Activated T-helper 17 cell treated with anti-CD3 and anti-CD28 coated beads, Interleukin-2, amount 50 U/mL, for 72 hours (primary cell): ENCODE measurements at places on chromosomes 1 and 21. TPM values are rescaled to one million over a fixed set of nuclear protein-coding genes. Genes with fewer than 3 reads are reported as not detected.

The TNFRSF14 gene
- total RNA-seq = 299 TPM

The PLEKHN1 gene
- total RNA-seq = 6.3 TPM

The MCOLN3 gene
- total RNA-seq = 0.43 TPM

The BTF3L4 gene
- total RNA-seq = 20.2 TPM

The CELSR2 gene
- 0.77 TPM for total RNA-seq

GRCh38 chr21:33146467-33146866 is 76.5 kb downstream of the OLIG1 start:
- no peak for ATAC-seq

DNA sequence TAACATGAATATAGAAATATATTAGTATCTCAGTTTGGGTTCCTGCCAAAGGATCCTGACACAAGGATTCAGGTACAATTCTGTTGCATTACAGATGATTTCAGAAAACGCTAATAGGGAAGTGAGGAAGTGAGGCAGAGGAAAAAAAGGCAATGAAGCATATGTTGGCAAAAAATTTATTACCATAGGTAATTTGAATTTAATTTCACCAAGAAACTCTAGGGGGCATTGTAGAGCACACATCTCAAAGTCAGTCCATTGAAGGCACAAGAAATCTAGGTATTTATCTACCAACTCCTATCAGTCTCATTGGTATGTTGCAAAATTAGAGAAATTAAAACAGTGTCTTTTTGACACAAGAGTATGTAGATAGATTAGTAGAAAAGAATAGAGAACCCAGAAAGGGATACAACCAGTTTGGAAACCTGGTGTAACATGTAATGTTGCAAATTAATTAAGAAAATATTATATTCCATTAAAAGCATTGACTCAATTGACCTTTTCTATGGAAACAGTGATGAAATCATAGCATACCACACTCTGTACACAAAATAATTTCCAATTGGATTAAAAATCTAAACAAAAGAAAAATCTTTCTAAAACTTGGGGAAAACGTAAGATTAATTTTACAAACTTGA is 104.9 kb upstream of the SNX7 start:
- no peak for ATAC-seq

DNA sequence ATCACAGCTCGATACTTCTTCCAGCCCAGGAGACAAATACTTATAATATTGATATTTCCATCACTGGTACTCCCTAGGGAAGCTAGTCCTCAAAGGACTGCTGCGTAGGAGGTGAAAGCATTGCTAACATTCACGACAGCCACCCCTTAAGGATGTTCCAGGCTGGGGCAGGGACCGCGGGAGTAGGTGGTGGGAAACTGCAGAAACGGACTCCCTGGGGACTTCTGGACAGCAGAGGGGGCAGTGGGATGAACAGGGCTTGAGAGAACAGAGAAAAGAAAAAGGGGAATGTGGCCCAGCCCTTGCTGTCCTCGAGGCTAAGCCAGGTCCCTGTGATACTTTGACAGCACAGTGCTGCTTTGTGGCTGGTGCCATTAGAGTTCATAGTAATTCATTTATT is 108.0 kb downstream of the HMGB4 start:
- ATAC-seq = no peak

GRCh38 chr1:44631333-44631646 is 43.0 kb downstream of the TMEM53 start:
- ATAC-seq = peak; percentile 16

GRCh38 chr1:4837031-4837600 is 182.7 kb downstream of the AJAP1 start:
- no peak for ATAC-seq
